ENCODE measurements at places on chromosomes 6 and 20.

DNA sequence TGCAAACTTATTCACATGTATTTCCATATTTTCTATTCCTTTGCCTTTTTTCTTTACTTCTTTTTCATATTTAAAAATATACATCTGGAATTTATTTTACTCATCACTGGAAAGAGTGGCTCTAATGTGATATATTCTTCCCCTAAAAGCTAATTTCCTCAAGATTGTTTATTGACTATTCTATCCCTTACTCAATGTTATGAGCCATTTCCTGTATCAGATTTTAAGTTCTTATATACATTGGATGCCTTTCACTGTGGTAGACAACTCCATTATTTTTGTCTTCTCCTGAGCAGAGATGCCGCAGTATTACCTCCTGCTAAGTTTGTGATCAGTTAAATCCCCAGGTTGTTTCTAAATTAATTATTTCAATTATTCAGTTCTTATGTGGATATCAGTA is 418.4 kb upstream of the JAG1 start:
- no peak for DNase-seq

DNA sequence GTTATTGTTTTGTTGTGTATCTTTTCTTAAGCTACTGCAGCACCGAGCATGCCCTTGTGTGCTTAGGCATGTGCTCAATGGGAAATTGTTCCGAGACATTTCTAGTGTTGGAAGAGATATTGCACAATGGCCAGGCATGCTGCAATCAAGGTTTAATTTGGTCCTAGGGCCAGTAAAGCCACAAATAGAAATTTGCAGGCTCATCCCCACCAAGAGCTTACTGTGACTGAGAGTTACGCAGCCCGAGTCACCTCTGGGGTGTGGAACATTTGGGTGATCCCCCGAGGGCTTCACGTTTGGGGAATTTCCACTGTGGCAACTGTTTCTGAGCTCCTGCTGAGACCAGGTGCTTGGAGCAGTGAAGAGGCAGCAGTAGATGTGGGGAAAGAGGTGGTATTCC is 65.8 kb downstream of the ADTRP start:
- DNase-seq = no peak

DNA sequence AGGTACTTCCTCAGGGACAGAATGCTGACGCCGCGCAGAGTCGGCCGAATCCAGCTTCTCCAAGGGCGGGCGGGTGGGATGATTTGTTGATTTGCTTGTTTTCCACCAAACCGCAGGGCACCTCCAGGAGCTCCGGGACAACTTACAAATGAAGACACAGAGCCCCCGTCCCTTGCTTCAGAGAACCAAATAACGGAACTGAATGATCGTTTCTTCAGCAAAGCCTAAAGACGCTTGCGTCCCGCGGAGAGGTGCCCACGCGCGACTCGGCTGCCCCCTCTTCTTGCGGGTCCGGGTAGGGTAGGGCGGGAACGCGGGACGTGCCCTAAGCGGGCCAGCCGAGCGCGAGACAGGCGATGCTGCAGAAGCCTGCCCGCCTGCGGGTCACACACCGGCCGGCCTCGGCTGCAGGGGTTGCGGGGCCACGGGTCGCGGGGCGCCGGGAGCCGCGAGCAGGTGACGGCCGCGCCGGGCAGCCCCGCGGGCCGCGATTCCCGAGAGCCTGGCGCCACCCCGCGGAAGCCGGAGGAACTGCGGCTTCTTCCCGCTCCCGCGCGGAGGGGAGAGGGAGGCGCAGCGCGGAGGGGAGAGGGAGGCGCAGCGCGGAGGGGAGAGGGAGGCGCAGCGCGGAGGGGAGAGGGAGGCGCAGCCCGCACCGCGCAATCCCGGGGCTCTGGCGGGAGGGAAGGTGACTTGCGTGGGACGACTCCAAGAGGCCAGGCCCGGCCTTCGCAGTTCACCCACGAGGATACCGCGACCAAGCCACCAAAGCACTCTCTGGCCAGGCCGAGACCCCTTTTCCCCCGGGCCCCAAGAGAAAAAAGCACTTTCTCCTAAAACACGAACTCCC is 7.7 kb upstream of the FOXF2 start:
- DNase-seq = peak; percentile 17

- DNase-seq = no peak
These were observed 47.6 kb downstream of the SCGN start for GRCh38 chr6:25699649-25700048.

GRCh38 chr6:128036808-128037570 is 136.1 kb upstream of the THEMIS start:
- no peak for DNase-seq

DNA sequence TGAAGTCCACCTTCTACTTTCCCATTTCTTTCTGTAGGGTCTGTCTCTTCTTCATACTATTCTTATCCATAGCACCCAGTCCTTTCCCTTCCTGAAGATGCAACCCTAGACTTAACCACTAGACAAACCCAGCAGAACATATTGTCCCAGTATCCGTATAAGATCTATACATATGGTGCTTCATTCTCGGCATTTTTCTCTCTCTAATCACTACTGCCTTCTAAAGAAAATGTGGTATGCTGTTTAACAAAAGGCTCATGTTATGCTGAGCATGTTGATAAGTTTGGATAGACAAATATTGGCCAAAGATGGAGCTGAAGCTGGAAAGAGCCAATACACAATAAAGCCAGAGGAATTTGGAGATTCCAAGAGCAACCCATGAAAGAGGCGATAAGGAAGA is 212.6 kb downstream of the MAFB start:
- no peak for DNase-seq

GRCh38 chr20:50149481-50150254 is 3.9 kb downstream of the PEDS1 start:
- DNase-seq = no peak

DNA sequence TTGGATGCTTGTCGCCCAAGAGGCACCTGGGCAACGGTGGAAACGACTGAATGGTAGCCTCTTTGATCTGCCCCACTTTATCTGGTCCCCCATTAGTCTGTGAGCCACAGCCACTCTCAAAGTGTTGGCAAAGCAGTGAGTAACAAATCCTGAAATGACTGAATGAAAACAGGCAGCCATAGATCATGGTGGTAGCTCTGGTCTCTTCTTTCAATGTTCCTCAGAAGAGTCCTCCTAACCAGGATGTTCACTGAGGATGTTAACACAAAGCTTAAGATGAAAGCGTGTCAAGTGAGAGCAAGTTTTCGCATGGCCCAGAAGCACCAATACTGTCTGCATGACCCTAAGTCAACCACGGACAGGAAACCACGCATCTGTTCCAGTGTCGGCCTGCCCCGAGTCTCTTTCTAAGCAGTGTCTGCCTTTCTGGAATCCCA is 107.3 kb downstream of the IRF4 start:
- DNase-seq = no peak

GRCh38 chr6:169587975-169588374 is 113.9 kb downstream of the WDR27 start:
- DNase-seq = no peak
